GM23248 (cell line): ENCODE measurements at places on chromosomes 1 and 21.
A peak's percentile ranks its signal among the peaks of the same experiment; 100 is the strongest.

GRCh38 chr1:9289711-9290485 lies 2.8 kb upstream of the SPSB1 start:
- DNase-seq, result peak; percentile 94

GRCh38 chr1:201536558-201536957 lies 2.4 kb upstream of the NAV1 start:
- DNase-seq, result peak; percentile 98

DNA sequence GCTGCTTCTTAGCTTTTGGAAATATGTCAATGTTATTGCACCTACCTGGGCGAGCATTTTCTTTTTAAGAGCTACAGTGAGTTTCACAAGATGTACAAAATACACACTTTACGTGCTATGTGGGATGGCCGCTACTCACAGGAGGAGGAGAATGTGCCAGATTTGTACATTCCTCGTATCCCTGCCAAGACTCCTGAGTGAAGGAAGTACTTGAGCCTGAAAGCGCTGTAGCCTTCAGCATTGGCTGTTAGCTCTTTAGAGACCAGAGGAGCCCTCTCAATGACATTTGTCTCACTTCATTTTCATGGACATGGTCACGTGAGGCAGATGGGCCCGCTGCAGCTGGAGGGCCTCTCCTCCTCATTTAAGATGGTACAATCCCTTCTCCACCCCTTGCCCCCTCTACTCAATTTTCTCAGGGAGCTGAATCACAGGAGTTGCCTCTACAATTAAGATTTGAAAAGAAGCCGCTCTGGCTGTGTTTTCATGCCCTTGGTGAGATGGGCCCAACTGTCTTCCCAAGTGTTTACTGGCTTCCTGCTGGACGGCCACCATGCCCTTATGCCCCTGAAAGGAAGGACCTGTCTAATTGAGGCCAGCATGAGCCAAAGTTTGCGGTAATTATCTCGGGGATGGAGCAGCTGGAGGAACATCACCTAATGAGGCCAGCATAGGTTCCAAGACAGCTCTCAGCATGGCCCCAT lies 442.6 kb downstream of the PRDM2 start:
- DNase-seq, result no peak

GRCh38 chr1:29210278-29211085 lies 20.3 kb downstream of the MECR start:
- no peak for DNase-seq

- DNase-seq, result peak; percentile 29
Observed at GRCh38 chr1:156493154-156493631, 7.4 kb downstream of the MEF2D start.

- DNase-seq, result no peak
Observed at GRCh38 chr21:15010645-15011044, 54.2 kb downstream of the NRIP1 start.

GRCh38 chr21:41289431-41289830 lies 27.2 kb upstream of the FAM3B start:
- no peak for DNase-seq

DNA sequence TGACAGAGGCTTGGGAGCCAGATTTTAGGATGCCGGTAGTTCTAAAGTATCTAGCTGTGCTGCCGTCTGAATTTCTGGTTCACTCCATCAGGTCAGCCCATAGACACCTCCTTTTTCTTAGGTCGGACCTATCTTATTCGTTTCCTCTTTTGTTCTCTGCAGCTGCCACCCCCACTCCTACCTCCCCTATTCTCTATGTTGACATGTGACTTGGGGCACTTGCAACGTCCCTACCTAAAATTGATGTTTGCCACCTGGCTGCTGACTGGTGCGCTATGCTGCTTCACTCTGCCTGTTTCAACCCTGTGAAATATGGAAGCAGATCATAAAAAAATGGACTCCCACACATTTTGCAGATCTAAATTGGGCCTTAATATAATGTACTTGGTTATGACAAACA lies 55.3 kb downstream of the PBX1 start:
- no peak for DNase-seq

DNA sequence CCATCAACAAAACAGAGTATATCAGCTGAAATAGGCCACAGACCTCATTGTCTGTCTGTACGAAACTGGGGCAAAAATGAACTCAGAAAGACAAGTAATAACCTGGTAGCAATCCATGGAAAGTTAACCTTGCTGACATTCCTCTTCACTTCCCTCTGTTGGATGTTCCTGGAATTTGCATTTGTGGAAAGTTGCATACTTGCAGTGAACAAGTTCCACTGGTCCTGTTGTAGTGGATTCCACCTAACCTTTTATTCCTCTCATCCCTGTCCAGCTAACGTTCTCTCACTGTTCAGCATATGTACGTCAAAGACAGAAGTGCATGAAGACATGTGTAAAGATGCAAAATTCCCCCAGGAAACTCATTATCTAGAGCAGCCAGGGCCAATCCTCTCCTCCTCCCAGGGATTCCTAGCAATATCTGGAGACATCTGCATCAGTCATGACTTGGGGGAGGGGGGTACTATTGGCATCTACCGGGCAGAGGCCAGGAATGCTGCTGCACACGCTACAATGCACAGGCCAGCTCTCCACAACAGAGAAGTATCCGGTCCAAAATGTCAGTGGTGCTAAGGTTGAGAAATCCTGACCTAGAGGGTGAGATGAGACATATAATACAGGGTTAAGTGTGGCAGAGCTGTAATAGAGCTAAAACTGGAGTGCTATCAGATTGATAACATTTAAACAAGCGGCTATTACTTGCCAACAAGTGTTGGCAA lies 8.2 kb downstream of the LPAR3 start:
- peak; percentile 46 for DNase-seq

GRCh38 chr1:180616439-180616838 lies 15.4 kb upstream of the XPR1 start:
- DNase-seq, result peak; percentile 54

GRCh38 chr21:43295066-43295958 lies 126.5 kb downstream of the CRYAA start:
- DNase-seq, result no peak

DNA sequence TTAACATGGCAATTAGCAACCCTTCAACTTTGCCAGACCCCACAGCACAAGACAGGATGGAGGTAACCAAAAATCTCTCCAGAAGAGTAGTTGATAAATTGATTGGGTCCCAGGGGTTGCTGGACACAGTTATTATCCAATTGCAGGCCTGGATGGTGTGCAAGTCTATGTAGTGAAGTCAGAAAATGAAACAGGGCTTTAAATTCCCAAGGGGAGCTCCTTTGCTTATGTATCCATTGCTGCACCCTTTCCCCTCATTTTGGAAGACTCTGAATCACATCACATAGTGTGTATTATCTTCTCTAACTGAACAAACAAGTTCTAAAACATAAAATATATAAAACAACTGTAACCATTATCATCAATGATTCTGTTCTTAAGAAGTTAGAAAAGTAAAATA lies 550.2 kb downstream of the LMO4 start:
- DNase-seq, result no peak

GRCh38 chr1:85378534-85378933 lies 86.4 kb downstream of the DDAH1 start:
- no peak for DNase-seq

GRCh38 chr21:39568361-39568760 lies 44.4 kb upstream of the B3GALT5 start:
- no peak for DNase-seq

GRCh38 chr1:29876902-29877301 lies 640.6 kb downstream of the PTPRU start:
- DNase-seq, result peak; percentile 4

DNA sequence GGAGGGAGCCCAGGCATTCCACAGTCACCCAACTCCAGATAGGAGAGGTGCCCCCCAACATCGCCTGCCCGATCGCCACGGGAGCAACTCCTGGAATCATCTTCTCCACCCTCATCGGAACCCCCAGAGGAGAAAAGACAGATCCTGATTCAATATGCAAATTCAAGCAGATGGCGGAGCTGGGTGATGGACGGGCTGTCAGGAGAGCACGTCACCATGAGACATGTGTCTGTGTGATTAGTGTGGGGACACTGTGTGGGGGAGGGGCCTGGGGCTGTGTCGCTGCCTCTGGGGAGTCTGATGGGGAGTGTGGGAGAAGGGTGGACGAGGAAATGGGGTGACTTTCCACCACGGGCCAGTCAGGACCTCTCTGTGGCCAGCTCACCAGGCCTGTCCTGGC lies 90.2 kb upstream of the CSF3R start:
- no peak for DNase-seq

DNA sequence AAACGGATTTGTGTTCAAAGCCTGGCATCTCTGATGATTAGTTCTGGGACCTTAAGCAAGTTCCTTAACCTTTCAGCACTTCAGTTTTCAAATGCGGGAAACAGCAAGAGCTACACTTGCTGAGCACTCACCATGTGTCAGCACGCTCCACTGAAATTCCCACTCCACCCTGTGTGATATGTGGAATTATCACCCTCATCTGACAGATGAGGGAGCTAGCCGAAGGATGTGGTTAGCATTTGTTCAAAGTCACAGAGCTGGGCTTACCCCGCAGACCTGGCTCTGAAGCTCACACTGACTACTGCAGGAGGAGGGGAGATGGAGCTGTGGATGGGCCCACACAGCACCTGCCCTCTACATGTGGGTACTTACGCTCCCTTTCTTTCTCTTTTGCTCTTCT lies 29.1 kb downstream of the IL12RB2 start:
- DNase-seq, result no peak

- no peak for DNase-seq
Observed at GRCh38 chr1:83769594-83770318, 229.2 kb downstream of the TTLL7 start.

- no peak for DNase-seq
Observed at GRCh38 chr21:15568516-15568915, 161.3 kb upstream of the USP25 start.

GRCh38 chr1:101247404-101248287 lies 10.8 kb downstream of the S1PR1 start:
- no peak for DNase-seq
